ENCODE measurements at places on chromosomes 5 and 9.

- no peak for DNase-seq
Measured at GRCh38 chr5:66249920-66250319, 105.8 kb downstream of the SREK1 start.

GRCh38 chr5:150489360-150490295 is 18.3 kb upstream of the NDST1 start:
- no peak for DNase-seq

- no peak for DNase-seq
Measured at GRCh38 chr9:110874963-110875674, 163.2 kb downstream of the LPAR1 start.

DNA sequence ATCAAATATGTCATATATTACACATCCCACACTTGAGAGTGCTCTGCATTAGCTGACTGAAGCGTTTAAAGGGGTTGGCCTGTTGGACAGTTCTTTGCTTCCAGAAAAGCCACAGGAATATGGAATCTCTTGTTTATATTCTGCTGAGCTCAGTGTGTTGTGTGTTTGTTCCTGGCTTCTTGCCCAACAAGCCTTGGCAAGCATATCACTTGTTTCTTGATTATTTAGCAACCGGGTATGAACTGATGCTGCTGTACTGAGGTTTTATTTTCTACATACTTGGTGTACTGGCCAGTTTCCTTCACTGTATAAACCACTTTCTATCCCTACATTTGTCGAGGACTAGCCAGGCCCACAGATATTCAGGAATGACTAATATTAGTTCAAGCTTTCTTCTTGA is 378.9 kb downstream of the KCTD16 start:
- no peak for DNase-seq

DNA sequence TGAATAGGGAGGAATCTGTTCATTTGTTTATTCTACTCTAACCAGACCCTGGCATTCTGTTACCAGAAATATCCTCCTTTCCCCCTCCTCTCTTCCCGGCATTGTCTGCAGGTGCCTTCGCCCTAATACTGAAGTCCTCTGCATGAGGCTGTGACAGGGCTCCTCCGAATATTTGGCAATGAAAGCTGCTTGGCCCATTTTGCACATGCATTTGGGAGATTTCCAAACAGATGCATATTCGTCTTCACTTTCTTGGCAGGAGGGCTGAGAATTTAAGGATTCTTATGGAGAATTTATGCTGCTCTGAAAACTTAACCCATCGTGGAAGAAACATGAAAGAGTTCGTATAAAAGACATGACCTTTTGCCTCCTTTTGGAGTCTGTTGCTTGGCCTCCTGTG is 484.0 kb downstream of the ZNF608 start:
- DNase-seq: no peak

DNA sequence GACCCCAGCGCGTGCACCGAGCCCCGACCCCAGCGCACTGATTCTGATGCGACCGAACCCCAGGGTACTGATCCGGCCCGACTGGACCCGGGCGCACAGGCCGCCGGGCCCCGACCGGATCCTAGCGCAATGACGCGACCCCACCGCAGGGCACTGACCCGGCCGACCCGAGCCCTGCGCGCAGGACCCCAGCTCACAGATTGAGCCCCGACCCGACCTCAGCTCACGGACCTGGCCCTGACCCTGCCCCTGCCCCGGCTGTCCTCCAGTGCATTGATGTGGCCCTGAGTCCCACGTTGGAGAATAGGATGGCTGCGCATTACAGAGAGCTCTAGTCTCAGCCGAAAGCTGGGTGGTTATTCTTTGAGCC is 438 bp downstream of the TRIP13 start:
- no peak for DNase-seq

GRCh38 chr9:125467116-125467740 is 205.6 kb downstream of the GAPVD1 start:
- no peak for DNase-seq

DNA sequence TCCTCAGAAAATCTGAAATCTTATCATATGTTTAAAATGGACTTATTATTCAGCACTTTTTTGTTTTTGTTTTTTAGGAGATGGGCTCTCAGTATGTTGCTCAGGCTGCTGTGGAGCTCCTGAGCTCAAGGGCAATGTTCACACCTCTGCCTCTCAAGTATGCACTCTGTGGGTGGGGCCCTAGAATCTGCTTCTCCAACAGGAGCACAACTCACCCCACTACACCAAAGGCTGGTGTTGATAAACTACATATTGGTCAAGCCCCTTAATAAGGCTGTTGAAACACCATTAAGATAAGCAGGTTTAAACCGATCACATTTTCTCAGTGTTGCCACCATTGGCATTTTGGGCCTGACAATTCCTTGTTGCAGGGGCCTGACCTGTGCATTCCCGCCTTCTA is 131.6 kb downstream of the FANCC start:
- DNase-seq: no peak

DNA sequence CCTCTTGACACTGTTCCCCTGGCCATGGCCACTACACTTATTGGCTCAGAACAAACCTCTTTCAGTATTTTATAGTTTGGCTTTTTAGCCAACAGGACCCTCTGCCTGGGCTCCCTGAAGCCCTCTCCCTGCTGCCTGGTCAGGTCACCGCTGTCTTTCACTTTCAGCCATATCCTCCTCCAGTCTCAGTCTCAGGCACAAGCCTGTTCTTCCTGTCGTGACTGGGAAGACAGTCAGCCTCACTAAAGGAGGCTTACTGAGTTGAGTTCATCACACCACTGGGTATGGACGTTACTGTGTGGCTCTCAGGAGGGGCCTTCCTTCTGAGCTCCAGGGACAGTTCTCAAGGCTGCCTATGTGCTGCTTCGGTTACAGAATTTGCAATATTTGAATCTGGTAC is 2.0 kb downstream of the QSOX2 start:
- no peak for DNase-seq

Measured in central memory CD8-positive, alpha-beta T cell (primary cell).